A549 treated with RU486 at 1 μM for 4 hours (cell line): ENCODE measurements at places on chromosomes 7 and 10. TPM values are rescaled to one million over a fixed set of nuclear protein-coding genes. Genes with fewer than 3 reads are reported as not detected.

Gene CDC14C
- not detected in 5 replicates for total RNA-seq

Gene FANK1
- 2.4 to 3.8 TPM (median 3.0 TPM) in 5 replicates for total RNA-seq

Gene MBLAC1
- total RNA-seq = 2.7 to 3.8 TPM (median 3.1 TPM) in 5 replicates

Gene HECW1
- total RNA-seq = 10.9 to 14.6 TPM (median 13.4 TPM) in 5 replicates

Gene SPAM1
- not detected in 5 replicates for total RNA-seq

Gene TMEM120A
- total RNA-seq = 29.1 to 44.9 TPM (median 41.7 TPM) in 5 replicates
